ENCODE measurements at places on chromosomes 5 and 9. TPM values are rescaled to one million over a fixed set of nuclear protein-coding genes. Genes with fewer than 3 reads are reported as not detected.

GRCh38 chr5:55856516-55857246 is 5.5 kb downstream of the IL31RA start:
- no peak for DNase-seq

DNA sequence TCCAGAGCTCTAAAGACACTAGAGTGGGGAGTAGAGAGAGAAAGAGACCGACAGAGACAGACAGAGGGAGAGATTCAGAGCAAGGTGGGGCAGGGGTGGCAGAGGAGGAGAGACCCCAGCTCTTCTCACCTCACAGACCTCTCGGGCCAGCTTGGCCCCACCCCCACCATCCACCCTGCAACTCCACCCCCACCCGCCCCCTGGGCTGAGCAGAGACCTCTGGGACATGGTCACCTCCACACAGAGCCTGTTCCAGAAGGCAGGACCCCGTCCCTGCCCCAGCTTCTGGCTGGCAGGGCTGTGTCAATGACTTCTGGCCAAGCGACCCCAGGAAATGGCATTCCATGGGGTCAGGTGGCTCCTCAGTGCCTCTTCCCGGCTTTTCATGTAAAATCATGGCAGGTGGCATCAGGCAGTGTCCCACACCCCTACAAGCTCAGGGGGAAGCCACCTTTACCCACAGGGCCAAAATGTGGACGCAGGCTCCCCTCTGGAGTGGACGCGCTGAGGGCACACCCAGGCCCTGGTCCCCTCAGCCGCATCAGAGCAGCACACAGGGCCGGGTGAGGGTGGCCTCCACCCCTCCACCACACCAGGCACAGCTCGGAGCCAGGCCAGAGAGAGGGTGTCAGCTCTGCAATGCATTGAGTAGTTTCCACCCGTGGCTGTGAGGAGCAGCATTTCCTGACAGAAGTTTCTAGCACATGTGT is 131.2 kb upstream of the LPCAT1 start:
- DNase-seq: no peak

DNA sequence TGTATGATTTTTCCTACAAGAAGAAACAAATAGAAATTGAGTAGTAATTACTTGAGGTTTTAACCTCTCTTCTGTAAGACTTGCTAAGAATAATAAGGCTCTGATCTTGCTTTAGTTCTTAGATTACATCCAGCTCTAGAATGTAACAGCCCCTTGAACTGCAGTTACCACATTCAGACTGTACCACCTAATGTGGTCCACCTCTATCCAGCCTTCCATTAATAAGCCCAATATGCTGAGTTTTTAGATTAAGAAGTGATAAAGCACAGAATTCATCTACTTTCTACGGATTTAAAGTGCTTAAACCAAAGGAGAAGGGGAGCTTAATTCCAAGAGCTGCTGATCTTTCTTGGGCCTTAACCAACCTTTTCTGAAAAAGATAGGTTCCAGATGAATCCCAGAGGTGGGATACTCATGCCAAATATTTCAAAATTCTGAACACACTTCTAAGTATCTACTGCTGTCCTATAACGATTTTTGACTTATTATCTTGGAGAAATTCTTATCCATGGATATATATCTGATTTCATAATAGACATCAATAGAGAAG is 131.5 kb downstream of the ZNF608 start:
- no peak for DNase-seq

- no peak for DNase-seq
Observed at GRCh38 chr9:18190671-18191374, 283.1 kb upstream of the ADAMTSL1 start.

- DNase-seq: no peak
Observed at GRCh38 chr5:14178671-14179211, 35.6 kb downstream of the TRIO start.

- peak; percentile 62 for DNase-seq
Observed at GRCh38 chr5:36305571-36306326, 4.0 kb upstream of the RANBP3L start.

- DNase-seq: peak; percentile 85
Observed at GRCh38 chr9:22446589-22446949, at the start of gene DMRTA1. Gene DMRTA1 (plus strand): TSS chr9:22446824. CDS start chr9:22447066, 242 bp downstream.

GRCh38 chr5:9332026-9332425 is 213.8 kb downstream of the SEMA5A start:
- no peak for DNase-seq

GRCh38 chr5:80116465-80116864 is 81.3 kb downstream of the THBS4 start:
- no peak for DNase-seq

GRCh38 chr9:127543221-127543620 is 68.9 kb upstream of the STXBP1 start:
- DNase-seq: no peak

DNA sequence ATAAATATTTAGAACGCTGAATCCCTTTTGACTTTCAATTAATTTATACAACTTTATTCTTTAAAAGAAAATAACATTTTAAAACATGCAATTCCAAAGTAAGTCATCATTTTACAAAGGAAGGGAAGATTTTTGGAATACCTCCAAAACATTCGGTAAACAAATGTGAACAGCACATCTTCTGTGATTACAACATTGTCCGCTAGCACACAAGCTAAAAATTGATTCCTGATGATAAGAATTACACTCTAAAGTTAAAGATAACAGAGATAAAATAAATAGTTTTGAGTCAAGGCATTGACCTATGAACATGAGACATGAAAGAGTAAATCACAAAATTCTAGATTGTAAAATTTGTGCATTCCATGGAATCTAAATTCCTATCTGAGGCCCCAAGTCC is 56.2 kb upstream of the TRAF1 start:
- no peak for DNase-seq

GRCh38 chr9:38390851-38391250 is 1.7 kb upstream of the ALDH1B1 start:
- no peak for DNase-seq

DNA sequence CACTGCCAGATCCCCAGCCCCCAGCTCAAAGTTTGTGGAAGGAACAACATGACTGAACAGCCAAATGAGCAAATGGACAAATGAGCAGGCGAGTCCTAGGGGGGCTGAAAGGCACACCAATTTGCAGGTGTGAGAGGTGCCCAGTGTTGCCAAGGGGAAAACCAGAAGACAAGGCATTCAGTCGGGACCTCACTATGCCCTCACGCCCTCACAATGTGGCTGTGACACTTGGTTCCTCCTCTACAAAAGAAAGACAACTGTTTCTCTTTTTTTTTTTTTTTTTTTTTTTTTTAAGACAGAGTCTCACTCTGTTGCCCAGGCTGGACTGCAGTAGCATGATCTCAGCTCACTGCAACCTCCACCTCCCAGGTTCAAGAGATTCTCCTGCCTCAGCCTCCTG is 28.0 kb downstream of the TNIP1 start:
- DNase-seq: no peak

DNA sequence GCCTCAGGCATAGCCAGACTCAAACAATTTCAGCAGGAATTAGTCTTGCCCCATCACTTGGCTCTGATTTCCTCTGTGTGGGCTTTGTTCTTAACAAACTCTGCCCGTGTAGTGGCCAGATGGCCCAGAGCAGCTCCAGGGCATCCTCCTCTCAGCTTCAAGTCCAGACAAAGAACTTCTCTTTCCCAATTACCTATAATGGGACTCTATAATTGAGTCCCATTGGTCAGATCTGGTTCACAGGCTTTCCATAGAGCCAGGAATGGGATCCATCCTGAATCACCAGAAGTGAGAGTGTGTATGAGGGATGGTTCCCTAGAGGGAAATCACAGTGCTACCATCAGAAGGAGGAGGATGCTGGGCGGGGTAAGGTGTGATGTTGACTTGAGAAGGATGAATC is 515.8 kb downstream of the KIF4B start:
- no peak for DNase-seq

DNA sequence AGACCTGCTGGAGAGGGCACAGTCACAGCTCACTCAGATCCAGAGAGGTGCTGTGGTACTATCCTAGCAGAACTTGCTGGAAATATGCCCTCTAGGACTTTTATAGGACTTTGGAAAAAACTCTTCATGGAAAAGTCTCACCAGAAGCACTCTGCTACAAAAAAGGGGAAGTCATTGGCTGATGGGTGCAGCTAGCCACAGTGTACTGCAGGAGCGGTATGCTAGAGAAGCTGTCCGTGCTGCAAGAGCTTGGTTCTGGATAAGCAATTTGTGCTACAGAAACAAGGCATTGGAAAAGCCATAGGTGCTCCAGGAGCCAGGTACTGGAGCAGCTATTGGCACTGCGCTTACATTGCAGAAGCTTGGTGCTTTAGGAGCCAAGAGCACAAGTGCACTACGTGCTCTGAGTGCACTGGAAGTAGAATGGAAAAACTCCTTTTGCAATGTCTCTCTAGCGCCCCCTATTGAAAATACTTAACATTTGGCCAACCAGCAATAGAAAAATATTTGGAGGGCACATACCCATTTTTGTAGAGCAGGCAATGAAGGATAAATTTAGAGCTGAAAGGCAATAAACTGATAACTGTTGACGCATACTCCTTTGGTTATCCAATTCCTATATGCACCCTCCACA is 83.4 kb downstream of the MEGF10 start:
- DNase-seq: no peak

- DNase-seq: no peak
Observed at GRCh38 chr5:157513182-157513581, 53.2 kb downstream of the NIPAL4 start.

- no peak for DNase-seq
Observed at GRCh38 chr5:82058710-82059109, 86.9 kb downstream of the ATG10 start.

DNA sequence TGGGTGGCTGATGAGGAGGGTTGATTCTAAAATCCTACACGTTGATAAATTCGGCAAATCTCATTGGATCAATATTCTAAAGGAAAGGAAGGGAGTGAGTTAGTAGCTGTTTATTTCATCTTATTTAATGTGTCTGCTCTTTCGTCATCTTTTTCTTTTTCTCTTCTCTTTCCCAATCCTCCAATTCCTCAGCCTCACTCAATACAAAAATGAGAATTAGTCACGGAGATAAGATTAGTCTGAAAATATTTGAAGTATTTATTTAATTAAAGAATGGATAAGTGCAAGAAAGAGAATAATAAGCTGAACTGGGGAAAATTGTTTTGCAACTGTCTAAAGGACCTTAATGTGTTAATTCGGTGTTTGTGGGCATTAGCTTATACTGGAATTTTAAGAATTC is 1095.1 kb downstream of the DTWD2 start:
- no peak for DNase-seq

DNA sequence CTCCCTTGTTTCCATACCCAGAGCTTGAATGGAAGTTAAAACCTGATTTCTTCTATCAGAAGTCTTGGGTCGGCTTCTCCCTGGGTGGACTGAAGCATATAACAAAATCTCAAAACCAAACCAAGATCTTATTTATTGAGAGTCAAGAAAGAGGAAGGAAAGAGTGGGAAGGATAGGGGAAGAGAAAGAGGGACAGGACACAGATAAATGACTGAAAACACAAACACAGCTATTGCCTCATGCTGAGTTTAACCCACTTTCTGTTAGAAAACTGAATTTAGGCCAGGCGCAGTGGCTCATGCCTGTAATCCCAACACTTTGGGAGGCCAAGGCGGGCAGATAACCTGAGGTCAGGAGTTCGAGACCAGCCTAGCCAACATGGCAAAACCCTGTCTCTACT is 92.9 kb downstream of the PALM2AKAP2 start:
- no peak for DNase-seq

- peak; percentile 13 for DNase-seq
Observed at GRCh38 chr5:1515311-1515920, 8.3 kb downstream of the LPCAT1 start.

DNA sequence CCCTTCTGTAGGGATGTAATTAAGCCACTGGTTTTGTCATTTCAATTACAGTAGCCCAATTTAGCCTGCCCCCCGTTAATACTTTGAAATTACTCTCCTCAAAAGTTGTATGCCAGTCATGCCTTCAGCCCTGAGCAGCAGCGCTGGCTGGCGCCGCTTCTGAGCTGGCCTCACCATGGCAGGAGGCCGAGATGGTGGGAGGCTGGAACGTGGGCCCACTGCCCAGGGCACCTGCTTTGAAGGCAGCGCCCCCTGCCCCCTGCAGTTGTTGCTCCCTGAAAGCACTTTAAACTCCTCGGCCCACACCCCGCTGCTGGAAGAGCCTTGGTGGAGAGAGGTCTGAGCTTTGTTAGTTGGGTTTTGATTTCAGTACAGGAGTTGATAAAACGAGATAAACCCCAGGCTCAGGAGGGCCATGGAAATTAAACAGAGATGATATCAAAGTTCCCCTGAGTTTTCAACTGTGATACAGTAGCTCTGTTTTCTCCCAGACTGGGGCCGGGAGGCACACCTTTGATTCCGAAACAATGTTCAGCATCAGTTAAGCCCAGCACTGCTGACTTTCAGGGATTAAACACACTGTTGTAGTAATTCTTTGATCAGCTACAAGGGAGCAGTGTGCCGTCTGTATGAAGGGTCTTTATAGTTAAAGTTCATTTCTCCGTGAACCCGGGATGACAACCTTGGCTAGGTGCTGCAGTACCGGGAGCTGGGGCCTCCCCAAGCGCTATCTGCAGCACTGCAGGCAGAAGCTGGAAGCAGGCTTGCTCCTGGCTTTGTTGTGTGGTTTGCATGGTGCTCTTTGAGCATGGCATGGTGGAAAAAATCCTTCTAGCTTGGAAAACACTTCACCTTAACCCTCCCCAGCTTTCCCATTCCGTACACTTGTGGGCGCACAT is 9.5 kb downstream of the MVB12B start:
- DNase-seq: no peak

DNA sequence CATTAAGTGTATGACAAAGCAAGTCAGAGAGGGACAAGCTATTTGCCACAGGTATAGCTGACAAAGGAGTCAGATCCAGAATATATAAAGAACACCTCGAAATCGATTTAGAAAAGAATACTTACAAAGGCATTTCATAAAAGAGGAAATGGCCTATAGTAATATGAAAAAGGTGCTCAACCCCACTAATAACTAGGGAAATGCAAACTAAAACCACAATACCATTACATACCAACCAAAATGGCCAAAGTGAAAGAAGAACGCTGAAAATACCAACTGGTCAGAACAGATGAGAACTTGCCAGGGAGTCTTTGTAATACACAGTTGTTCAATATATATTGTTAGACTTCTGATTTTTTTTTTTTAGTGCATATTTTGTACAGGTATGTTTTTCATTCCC is 152.9 kb downstream of the CDC42SE2 start:
- DNase-seq: no peak

GDA gene
- total RNA-seq: 0.29 TPM

WNK2 gene
- 175 TPM for total RNA-seq

CDKN2B gene
- total RNA-seq: 3.6 TPM

ZBTB26 gene
- total RNA-seq: 6.2 TPM

IL4 gene
- not detected for total RNA-seq

PCDHB3 gene
- total RNA-seq: 1.9 TPM

GFI1B gene
- not detected for total RNA-seq

ADRA1B gene
- total RNA-seq: 2.9 TPM

PDLIM7 gene
- total RNA-seq: 94.5 TPM

All from left cardiac atrium (tissue), 4 donors.